ENCODE measurements at places on chromosomes 3 and 15. TPM values are rescaled to one million over a fixed set of nuclear protein-coding genes. Genes with fewer than 3 reads are reported as not detected.

The CAND2 gene
- 8.9 TPM for total RNA-seq

The IMPG2 gene
- 0.18 TPM for total RNA-seq

The SMCO1 gene
- not detected for total RNA-seq

The RARRES1 gene
- 148 TPM for total RNA-seq

The LRRC31 gene
- not detected for total RNA-seq

The MYLK gene
- 180 TPM for total RNA-seq

All from myometrial cell (primary cell).